Foreskin keratinocyte (primary cell): ENCODE measurements at places on chromosomes 7 and 10.

- no peak for DNase-seq
Observed at GRCh38 chr7:25843467-25843866, 308.5 kb upstream of the NFE2L3 start.

GRCh38 chr10:49208996-49209395 lies 20.8 kb upstream of the TMEM273 start:
- no peak for DNase-seq

- no peak for DNase-seq
Observed at GRCh38 chr10:5975641-5976473, 1.5 kb downstream of the IL15RA start.

DNA sequence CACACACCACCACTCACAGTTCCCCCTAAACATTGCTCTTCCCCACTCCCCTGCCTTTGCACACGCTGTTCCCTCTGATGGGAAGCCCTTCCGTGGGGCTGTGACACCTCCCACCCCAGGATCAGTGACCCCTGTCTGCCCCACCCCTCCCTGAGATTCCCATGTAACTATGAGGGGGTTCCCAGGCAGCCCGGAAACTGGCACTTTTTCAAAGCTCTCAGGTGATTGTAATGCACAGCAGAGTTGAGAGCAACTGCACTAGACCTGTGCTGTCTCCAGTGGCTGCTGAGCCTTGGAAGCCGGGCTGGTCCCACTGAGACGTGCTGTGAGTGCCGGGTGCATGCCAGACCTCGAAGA lies 29.8 kb downstream of the GPRIN2 start:
- peak; percentile 46 for DNase-seq

DNA sequence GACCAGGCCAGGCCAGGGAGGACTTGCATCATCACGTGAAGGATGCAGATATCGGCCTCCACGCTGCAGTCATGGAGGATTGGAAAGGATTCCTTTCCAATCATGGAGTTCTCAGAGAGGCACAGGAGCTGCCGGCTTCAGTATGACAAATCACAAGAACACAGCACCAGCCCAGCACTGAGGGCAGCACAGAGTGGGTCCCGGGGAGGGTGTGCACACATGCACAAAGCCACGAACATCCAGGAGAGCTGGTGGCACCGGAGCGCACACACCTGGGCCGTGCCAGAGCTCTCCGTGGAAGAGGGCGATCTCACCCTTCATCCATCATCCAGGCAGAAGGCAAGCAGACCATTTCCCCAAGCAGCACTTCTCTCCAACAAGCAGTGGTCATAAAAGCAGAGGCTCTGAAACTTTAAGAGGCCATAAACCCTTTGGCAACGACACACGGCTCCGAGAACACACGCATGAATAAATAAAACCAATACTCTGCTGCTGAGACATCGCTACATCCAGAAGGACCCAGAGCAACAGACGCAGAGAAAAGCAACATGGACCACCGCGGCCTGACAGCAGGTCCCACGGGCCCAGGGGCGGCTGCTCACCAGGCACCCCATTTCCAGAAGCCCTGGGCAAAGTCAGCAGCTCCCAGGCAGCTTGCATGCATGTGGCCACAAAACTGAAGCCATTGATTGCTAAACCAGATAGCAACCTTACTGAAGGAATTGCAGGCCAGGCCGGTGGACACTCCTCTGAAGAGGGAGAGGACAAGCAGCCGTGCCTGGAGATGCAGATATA lies 180.8 kb downstream of the USP6NL start:
- no peak for DNase-seq

DNA sequence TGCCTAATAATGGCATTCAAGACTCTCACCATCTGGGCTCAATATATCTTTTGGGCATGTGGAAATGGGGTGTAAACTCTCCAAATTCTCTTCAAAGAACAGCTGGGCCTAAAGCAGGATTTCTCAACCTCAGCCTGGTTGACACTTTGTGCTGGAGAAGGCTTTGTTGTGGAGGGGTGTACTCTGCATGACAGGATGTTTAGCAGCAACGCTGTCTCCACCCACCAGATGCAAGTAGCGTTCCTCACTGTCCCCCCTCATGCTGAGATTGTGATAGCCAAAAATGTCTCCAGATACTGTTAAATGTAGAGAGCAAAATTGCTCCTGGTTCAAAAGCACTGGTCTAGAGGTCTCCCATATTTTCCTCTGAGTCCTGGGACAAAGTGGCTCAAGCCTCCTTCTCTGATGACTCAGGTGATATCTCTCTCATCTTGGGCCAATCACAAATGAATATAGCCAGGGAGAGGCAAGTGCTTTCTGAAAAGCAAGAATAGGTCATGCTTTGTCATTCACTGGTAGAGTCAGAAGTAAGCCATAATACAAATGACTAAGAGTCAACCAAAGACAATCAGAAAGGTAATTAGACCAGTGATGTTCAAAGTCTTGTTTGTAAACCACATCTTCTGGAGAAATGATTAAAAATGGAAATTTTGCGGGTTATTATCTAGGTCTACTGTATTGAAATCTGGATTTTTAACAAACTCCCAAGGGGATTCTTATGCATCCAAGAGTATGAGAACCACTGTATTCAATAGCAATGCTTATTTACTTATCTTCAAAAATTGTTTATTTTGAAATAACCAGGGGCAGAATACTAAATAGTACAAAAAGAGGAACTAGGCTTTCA lies 330.8 kb downstream of the PTEN start:
- peak; percentile 76 for DNase-seq

DNA sequence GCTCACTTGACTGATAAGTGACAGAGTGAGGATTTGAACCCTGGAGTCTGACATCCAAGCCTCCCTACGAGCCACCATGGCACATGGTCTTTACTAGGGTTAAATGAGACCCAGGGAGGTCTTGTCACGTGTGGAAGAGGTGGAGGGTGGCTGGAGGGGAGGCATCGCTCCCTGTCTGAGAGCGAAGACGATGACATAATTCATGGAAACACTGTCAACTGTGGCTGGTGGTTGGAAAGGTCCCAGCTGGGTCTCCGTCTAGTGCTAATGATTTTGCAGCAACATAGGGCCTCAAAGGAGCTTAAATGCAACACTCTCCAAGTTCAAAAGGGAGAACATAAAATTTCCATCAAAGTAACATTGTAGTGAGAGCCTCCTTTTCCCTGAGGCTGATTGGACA lies 99.9 kb upstream of the BAIAP2L1 start:
- no peak for DNase-seq

DNA sequence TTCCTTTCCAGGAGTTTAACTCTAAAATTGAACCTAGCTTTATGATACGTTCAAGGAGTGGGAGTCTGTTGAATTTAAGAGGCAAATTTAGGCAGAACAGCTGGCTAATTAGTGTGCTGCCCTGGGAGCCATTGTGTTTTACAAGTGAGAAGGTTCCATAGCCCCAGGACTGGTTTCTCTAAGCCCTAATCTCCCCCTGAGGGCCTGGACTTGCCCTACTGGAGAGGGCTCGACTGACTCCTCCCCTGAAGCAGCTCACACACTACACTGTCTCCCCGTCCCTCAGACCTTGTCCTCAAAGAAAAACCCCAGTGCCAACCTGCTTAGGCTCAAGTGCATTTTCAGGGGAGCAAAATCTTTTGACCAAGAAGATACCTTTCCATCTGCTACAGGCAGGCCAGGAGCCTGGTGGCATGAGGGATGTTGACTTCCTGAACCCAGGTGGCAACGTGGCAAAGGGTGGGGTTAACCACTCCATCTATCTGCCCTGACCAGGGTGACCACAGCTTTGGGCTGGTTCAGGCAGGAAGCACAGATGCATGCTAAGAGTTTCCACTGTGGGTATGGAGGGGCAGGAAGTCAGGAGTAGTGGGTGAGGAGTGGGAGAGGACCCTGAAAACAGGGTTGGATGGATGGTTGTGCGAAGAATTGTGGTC lies 68.9 kb upstream of the CARD11 start:
- no peak for DNase-seq
